ENCODE measurements at places on chromosomes 7 and 10.
A peak's percentile ranks its signal among the peaks of the same experiment; 100 is the strongest.

GRCh38 chr10:117801691-117802090 is 245.1 kb downstream of the RAB11FIP2 start:
- DNase-seq, result no peak

GRCh38 chr10:6581778-6582228 is 1.7 kb upstream of the PRKCQ start:
- DNase-seq, result no peak

DNA sequence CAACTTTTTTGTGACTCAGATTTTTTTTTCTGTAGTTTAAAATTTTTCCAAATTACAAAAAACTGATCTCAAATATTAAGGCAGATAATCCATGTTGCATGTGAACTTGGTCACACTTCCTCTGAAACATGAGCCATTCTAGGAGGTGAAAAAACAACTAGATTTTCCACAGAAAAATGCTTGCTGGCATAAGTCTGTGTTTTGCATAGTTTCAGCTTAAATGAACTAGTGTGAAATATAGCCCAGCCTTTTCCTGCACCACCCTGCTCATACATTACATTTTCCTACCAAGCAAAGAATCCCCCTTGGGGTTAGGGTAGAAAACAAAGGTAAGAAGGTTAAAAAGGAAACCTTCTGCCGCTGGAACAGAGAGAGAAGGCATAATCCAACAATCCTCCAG is 48.2 kb downstream of the SLC25A13 start:
- no peak for DNase-seq

DNA sequence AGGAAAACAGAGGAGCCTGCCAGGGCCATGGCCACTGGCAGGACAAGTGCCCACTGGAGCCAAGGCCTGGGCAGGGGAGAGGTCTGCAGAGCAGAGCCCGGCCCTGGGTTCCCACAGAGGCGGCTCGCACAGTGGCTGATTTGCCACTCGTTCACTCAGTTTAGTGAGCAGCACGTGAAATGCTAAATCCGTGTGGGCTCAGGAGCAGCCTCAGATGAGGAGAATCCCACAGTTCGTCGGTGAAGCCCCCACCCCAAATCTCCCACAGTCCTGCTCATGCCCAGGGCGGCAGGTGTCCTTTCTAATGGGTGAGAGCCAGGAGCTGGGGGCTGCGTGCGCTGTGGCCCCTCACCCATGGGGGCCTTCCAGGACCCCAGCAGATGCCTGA is 107.7 kb upstream of the FAM20C start:
- DNase-seq, result peak; percentile 25

DNA sequence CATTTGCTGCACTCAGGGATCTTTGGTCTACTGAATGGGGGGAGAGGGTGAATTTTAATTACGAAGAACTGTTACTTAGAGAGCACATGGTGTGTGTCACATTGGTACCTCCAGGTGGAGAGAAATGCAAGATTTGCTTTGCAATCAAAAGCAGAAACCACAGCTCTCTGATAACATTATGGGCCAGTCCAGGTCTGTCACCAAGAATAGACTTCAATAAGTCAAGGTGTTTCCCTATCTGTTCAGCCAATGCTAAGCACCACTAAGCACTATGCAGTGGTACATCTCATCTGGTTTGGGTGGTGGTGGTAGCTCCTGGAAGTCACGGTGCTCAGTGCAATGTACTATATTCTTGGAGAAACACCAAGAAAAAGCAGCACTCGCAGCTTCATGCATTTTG is 119.6 kb upstream of the AFAP1L2 start:
- DNase-seq, result no peak

Measured in islet precursor cell (in vitro differentiated cells).